ENCODE measurements at places on chromosomes 2 and 18. TPM values are rescaled to one million over a fixed set of nuclear protein-coding genes. Genes with fewer than 3 reads are reported as not detected.

DNA sequence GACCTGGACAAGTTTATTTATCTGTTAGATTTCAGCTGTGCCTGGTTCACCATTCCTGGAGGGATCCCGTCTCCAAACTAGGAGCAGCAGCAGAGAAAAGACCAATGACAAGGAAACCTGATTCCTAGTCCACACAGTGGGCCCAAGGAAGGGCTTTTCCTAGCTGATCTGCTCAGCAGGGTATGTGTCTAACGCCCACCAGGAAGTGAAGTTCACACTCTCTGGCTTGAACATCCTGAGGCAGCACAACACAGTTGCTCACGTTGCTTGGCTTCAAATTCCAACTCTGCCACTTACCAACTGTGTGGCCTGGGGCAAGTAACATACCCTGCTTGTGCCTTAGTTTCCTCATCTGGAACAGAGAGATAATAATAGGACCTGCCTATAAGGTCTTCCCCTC, 42.9 kb downstream of the XDH start:
- no peak overlapping the region for H3K27ac ChIP-seq
- no peaks in the 10 kb centered on the region for H3K27me3 ChIP-seq
- H3K36me3 ChIP-seq: peaks cover 15% of the 10 kb centered on the region
- no peak overlapping the region for H3K4me3 ChIP-seq
- DNase-seq: no peak

UGT1A8 gene
- total RNA-seq: not detected

DNA sequence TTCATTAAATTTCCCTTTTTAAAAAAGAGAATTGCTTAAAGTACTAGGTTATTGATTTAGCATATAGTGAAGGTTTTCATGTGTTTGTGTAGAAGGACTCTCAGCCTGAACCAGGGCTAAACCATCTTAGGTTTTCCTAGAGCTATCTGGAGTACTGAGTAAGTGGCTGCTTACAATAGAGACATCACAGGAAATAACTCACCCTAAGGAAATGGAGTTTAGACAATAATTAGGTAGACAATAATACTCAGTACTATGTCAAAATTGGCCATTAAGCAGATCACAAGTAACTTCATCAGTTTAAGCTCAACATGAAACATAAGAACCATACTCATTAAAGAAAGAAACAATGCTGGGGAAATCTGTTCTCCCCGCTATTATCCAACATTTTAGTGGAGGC, 240.0 kb downstream of the RND3 start:
- DNase-seq: no peak
- H3K4me1 ChIP-seq: 0 out of 2 replicates have a peak, but pooled peaks cover 6% of the 10 kb centered on the region
- H3K4me3 ChIP-seq: no peak overlapping the region
- H3K36me3 ChIP-seq: peaks cover 4% of the 10 kb centered on the region

DNA sequence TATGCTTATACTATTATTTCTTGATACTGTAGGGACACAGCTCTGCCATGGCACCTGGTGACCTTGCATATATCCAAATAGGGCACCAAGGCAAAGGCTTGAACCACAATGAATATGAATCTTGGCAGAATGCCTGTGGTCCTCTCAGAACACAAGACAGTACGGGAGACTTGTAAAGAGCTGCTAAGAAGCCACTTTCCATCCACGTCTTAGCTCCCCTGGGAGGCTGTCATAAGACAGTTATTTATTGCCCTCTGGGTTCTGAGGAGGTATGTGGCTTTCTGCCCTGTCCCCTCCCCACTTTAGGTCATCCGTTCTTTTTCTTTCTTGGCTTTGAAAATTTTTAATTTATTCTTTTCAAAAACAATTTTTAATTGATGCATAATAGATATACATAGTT, 29.8 kb upstream of the MRPL33 start:
- DNase-seq: no peak
- no peak overlapping the region for H3K4me3 ChIP-seq
- H3K4me1 ChIP-seq: peaks cover 18% of the 10 kb centered on the region
- H3K27me3 ChIP-seq: peaks cover 3% of the 10 kb centered on the region
- no peak overlapping the region for H3K27ac ChIP-seq

CD8A gene
- not detected for total RNA-seq

GRCh38 chr2:121561617-121562268, 31.1 kb downstream of the RNU4ATAC start:
- peaks cover 11% of the 10 kb centered on the region for H3K36me3 ChIP-seq
- H3K27me3 ChIP-seq: no peaks in the 10 kb centered on the region
- peak overlapping the region; percentile 76 for H3K27ac ChIP-seq
- H3K4me1 ChIP-seq: peaks cover 63% of the 10 kb centered on the region
- peak; percentile 74 for DNase-seq

DNA sequence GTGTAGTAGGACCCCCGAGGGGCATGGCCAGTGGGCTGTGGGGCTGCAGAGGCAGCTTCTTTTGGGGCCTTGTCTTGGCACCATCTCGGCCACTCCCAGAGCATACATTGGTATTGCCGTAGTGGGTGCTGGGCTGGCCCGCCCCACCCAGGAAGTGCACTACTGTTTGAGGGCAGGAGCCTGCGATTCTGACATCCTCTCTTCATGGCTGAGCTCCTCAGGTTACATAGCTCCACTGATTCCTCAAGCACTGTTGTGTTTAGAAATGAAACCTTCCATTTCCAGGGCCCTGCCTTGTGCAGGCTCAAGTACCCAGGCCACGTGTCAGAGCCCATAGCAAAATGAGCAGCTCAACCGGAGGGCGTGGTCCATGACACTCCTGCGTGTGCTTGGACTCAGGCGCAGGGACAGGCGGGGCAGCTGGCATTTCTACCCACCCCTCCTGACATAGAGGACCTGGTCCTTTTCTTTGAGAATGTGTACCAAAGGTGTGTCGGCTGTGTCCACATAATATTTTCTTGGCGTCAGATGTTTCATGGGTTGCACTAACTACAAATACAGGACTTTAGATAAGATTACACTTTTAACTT, 67.9 kb downstream of the DGKD start:
- H3K36me3 ChIP-seq: peaks cover 46% of the 10 kb centered on the region
- peaks cover 34% of the 10 kb centered on the region for H3K4me1 ChIP-seq
- no peak overlapping the region for H3K27ac ChIP-seq
- H3K4me3 ChIP-seq: no peak overlapping the region

DNA sequence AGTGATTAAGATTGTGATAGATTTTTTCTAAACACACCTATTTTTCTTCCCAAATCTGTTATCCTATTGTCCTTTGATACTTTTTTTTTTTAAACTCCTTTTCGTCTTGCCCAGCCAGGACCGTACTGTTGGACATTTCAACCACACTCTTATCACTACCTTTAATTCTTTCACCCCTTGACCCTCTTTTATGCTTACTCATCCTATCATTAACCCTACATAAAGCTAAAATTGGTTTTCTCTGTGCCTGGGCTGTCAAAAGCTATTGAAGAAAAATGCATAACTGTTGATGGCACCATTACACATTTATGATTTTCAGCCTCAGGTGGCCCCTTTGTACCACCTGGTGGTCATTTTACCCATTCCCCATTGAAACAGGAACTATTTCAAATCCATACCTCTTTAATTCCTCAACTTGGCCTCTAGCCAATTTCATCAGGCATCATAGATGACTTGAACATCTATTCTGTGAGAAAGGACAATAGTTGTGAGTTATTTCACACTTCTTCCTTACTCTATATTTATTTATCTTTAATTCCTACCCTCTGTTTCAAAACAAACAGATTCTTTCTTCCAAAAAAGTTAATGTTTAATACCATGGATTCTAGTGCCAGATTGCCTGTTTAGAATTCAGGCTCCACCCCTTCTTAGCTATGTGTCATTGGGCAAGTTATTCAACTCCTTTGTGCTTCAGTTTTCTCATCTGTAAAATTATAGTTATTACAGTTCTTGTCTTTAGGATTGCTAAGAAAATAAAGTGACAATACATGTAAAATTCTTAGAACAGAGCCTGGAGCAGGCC, 258.6 kb downstream of the CAMKMT start:
- H3K27me3 ChIP-seq: no peaks in the 10 kb centered on the region
- no peak overlapping the region for H3K4me3 ChIP-seq
- no peaks in the 10 kb centered on the region for H3K4me1 ChIP-seq
- no peaks in the 10 kb centered on the region for H3K36me3 ChIP-seq
- DNase-seq: no peak
